HTR-8/SVneo (cell line): ENCODE measurements at places on chromosomes 13 and 19.

- DNase-seq = no peak
Observed at GRCh38 chr19:5191091-5191490, 149.5 kb downstream of the PTPRS start.

GRCh38 chr13:111874981-111875380 lies 192.0 kb upstream of the SOX1 start:
- DNase-seq = no peak

GRCh38 chr19:41696402-41697197 lies 8.5 kb upstream of the CEACAM7 start:
- DNase-seq = no peak

- DNase-seq = no peak
Observed at GRCh38 chr13:76004416-76004815, 368.3 kb downstream of the LMO7 start.

- no peak for DNase-seq
Observed at GRCh38 chr19:35027851-35028599, 2.2 kb upstream of the SCN1B start.

- DNase-seq = peak; percentile 5
Observed at GRCh38 chr13:38687246-38688229, 661 bp downstream of the FREM2 start.

DNA sequence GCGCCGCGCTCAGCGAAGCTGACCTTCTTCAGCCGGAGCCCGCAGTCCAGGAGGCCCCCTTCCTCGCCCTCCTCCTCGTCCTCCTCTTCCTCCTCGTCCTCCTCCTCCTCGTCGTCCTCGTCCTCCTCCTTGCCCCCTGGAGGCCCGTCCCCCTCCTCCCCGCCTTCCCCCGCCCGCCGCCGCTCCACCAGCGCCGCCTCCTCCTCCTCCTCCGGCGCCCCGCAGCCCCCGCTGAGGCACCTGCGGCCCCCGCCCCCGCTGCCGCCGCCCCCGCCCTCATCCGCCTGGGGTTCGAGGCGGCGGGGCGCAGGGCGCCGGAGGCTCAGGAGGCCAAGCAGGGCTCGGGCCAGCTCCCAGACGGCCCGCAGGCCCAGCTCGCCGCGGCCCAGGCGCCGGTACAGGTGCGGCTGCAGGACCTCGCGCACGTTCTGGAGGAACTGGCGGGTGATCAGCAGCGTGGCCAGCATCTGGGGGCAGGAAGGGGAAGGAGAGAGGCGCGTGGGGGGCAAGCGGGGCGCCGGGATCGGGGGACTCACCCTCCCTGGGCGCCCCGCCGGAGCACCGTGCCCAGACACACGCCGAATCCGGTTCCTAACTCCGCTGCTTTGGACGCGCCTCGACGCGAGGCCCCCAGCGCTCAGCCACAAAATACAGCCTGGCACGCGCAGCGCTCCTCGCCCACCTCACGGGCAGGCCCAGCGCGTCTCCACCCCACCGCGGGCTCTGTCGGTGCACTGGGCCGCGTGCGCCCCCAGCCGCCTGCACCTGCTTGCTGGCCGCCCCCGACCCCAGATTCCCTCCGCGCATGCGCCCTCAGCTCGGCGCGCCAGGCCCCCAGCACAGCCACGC lies 5.9 kb downstream of the ANO8 start:
- no peak for DNase-seq

DNA sequence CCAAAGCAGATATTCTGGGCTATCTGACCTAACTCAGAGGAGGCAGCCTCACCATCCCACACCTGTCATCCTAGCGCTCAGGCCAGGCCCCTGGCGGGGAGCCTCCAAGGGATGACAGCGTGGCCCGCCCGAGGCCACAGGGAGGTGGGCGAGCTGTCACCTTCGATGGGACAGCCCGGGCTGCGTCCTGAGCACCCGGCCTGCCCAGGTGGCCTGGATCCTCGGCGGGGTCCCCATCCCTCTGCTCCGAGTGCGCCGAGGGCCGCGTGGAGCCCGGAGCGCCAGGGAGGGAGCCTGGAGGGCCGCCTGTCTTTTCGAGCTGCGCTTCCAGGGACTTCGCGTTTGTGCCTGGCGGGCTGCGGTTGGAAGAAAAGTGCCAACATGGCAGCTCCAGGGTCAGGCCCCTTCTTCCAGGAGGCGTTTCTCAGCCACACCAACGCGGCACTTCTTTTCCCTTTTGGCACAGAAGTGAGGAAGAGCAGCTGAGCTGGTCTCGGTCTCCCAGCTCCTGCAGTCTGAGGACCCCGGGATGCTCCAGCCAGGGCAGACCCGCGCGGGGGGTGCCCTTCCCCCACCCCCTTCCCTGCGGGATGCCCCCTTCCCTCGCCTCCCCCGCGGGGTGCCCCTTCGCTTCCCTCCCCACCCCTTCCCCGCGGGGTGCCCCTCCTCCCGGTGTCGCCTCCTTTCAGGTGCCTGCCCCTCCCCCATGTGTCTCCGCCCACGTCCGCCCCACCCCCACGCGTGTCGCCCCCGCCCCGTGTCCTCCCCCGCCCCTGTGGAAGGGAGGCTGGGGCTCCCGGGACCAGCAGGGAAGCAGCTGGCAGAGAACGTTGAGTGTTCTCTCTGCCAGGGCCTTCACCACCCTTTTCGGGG lies 42.3 kb downstream of the GJA3 start:
- no peak for DNase-seq

- no peak for DNase-seq
Observed at GRCh38 chr19:21940684-21941083, 70.1 kb downstream of the ZNF208 start.

DNA sequence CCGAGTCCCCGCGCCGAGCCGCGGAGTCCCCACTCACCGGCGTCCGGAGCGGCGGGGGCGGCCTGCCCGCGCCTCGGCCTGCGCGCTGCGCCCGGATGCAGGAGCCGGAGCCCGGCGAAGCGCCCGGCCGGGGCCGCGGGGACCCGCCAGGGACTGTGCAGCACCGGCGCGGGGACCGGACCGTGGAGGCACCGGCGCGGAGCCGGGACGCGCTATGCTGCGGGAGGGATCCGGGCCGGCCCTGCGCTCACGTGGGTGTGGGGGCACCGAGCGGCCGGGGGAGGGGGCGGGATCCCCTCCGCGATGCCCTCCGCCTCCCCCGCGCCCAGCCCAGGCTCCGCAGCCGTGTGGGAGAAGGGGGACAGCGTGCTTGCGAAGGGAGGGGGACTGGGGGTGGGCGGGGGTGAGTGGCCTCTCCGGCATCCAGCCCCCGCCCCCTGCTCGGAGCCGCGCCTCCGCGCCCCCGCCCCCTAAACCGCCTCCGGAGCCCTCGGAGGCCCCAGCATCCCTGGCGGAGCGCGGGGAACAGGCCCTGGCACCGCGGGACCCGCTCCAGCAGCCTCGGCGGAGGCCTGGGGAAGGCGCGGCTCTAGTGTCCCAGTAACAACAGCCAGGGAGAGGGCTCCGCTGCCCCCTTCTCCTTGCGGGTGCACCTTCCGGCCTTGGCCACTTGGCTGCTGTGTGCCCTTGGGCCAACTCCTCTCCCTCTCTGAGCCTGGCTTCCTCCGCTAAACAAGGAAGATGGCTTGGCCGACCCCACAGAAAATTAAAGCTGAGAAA lies at the start of gene SLC1A6:
Gene SLC1A6 (minus strand): TSS at position 389 of the 780 bp plus-strand sequence. CDS start 6,954 bp downstream, outside the sequence.
- no peak for DNase-seq

DNA sequence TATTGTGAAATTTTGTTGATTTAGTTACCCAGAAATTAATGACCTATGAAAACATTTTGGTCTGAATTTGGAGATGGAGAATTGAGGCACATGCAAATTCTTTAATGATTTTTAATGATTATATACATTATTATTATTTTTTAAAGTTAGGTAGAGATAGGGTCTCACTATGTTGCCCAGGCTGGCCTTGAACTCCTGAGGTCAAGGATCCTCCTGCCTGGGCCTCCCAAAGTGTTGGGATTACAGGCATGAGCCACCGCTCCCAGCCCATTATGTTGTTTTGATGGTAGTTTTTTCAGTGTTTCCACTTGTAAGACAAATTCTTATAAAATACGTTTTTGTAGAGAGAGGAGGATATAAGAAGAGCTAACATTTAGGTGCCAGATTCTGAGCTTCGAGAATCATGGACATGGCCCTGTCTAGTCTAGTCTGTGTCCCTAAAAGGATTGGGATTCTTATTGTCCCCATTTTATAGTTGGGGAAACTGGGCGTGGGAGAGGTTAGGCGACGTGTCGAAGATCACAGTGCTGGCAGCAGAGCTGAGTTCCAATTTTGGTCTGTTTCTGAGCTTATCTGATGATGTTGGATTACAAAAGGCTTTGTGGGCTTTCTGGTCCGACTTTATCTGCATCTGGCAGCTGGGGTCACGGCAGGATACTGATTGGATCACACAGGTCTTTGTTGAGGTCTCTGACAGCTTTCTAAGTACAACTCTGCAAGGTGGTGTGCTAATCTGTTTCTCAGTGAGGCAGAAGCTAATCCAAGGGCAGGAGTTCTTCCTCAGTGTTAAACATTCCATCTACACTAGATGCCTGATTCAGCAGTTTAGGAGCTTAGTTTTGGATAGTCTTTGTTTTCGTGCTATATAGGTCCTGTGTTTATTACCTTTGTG lies 7.5 kb upstream of the WDR88 start:
- no peak for DNase-seq

DNA sequence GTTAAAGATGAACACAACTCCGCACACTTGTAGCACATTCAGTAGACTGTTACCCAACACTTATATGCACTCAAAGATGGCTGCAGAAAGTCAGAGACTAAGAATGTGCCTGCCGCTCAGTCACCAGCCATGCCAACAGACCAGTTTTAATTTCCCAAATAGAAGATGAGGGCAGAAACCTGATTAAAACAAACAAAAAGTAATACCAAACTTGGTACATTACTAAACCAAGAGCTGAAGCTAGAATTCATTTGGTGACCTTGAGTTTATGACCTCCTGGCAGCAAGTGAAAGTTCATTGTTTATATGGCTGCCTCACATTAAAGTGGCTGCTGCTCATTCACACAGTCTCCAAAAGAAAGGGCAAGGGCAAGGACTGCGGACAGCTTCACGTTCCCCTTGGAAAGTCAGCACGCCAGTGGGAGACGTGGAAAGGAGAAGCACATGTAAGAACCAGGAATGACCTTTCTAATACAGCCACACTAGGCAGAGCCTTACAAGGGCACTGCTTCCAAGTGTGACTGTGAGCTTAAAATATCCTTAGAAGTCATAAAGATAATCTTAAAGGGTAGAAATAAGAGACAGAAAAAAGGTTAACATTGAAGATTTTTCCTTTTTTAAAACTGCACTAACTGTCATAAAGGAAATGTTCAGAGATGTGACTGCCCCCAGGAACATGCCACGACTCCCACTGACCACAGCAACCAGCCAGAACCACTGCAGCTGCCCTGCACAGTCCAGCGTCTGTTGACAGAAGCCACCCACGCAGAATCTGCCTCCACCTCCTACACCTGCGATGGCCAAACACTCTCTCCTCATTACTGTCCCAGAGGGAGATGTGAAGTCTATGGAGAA lies 73.5 kb downstream of the STK24 start:
- no peak for DNase-seq

DNA sequence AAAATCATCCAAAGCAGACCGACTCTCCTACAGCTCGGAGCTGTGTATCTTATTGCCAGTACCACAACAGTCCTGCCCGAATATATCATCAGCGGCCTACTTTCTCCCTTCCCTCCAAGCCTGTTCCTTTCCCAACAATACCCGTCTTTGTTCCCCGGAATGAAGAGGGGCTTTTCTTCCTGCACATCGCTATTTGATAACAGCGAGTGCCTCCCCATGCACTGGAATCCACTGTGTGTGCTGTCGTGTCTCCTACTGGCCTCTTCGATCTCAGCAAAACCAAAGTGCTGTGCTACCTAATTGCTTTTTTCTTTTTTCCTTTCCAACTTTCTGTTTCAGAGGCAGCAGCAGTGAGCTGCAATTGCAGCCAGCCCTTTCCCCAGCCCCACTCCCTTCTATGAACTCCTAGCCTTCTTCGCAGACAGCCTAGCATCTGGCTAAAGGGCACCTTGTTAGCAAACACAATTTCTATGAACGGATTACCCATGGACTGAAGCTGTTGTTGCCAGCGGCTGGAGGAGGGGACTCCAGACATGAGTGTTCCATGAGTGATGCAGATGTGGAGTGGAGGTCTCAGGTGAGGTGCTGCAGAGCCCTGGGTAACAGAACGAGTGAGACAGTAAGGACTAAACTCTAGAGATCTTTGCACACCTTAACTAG lies 43.4 kb downstream of the EFNB2 start:
- DNase-seq = no peak

GRCh38 chr13:74266861-74267260 lies 132.7 kb upstream of the KLF12 start:
- DNase-seq = no peak

DNA sequence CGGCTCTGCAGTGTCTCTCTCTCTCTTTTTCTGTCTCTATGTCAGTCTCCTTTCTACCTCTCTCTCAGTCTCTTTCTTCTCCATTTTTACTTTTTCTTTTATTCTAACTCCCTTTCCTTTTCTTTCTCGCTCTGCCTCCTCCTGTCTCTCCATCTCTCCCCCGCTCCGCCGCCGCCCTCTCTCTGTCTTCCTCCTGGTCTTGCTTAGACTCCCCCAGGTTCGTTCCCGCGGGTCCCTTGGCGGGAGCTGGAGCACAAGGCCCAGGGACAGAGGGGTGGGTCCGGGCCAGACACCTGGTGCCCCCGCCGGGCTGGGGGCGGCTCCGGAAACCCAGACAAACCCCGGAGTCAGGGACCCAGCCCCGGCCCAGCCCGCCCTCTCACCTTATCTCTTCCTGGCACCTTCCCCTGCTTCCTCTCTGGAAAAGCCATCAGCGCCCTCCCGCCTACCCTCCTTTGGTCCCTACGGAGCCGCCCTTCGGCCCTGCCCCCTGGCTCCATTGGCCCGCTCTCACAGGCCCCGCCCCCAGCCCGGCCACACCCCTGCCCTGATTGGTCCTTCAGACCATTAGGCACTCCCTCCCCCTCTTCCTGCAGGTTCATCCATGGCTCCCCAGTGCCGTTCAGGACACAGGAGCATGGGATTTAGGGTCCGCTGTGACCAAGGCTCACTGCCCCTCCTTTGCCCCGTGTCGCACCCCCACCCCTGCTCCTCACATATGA lies 15.4 kb upstream of the NOP53 start:
- DNase-seq = no peak

DNA sequence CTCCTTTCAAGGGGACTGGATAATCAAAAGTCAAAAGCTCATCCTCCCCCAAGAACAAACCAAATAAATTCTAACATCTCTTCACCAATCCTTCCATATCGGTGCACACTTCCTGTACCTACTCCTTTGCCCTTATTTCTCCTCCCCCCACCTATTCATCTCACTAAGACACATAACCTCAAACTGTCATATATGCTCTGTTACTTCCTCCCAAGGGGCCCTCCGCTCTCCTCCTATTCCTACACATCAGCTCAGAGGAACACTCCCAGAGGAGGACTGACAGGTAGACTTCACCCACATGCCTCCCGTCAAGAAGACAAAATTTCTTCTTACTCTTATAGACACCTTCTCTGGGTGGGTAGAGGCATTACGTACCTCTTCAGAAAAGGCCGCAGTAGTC lies 48.1 kb downstream of the ZNF93 start:
- no peak for DNase-seq

GRCh38 chr13:112325920-112326645 lies 50.1 kb upstream of the SPACA7 start:
- no peak for DNase-seq

- DNase-seq = peak; percentile 97
Observed at GRCh38 chr19:18522124-18522861, 423 bp upstream of the ELL start.

GRCh38 chr19:12885749-12886650 lies 1.0 kb downstream of the KLF1 start:
- no peak for DNase-seq
